ENCODE measurements at places on chromosomes 6 and 20. TPM values are rescaled to one million over a fixed set of nuclear protein-coding genes. Genes with fewer than 3 reads are reported as not detected.

DNA sequence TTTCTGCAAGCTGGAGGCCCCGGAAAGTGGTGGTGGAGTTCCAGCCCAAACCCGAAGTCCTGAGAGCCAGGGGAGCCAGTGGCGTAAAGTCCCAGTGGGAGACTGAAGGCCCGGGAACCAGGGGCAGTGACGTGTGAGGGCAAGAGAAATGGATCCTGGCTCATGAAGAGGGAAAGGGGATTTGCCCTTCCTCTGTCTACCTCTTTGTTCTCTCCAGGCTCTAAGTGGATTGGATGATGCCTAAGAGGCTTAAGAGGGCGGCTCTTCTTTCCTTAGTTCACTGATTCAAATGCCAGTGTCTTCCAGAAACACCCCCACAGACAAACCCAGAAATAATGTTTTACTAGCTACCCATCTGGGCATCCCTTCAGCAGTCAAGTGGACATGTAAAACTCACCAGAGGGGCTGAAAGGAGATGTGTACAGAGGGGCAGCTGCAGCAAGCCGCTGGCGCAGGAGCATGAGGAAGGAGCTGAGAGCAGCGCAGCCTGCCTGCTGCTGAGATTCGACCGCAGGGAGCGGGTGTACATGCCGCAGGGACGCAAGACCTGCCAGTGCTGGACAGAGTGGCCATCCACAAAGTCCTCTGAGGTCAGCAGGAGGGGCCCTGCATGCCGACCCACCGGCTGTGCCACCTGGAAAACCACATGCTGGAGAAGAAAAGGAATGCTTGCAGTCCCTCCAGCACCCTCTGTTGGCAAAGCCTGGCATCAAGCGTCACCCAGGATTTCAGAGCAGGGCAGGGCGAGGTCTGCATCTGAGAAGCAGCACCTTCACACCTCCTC is 29.5 kb downstream of the CDYL start:
- peak; percentile 63 for DNase-seq

GRCh38 chr20:53894707-53895384 is 175.5 kb downstream of the BCAS1 start:
- no peak for DNase-seq

GRCh38 chr6:2630359-2630758 is 120.4 kb downstream of the MYLK4 start:
- DNase-seq = peak; percentile 96

GRCh38 chr20:48691523-48691922 is 136.3 kb downstream of the PREX1 start:
- DNase-seq = no peak

DNA sequence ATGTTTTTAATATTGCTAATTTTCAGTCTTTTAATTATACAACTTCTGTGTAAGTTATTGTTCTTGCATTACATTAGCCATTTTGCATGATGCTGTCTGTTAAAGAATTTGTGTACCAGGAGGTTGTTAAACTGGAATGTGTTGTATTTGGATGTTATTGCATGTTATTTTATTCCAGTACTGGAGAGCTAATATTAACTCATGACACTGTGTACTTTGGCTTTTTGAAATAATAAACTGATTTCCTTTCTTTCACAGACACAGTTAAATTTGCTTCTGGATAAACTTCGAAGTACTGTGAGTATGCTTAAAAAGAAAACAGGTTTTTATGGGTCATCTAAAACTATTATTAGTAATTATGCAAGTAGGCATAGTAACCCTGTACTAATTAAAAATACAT is 121.3 kb downstream of the MYO6 start:
- no peak for DNase-seq

DNA sequence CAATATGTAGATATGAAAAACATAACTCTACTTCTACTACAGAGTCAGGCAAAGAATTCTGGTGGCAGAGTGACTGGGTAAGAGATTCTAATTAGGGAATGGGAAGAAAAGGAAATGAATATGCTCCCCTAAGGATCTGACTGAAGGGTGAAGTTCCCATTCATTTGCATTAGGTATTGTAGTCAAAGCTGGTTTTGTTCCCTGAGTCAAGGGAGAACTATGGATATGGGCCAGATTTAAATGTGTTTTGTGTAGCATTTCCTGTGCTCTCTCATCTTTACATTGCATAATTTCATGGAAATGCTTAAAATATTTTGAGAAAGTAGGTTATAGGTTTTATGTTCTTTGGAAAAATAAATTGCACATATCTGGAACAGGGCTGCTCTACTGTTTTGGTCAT is 299.7 kb downstream of the BTBD3 start:
- DNase-seq = no peak

- no peak for DNase-seq
These were observed 124.0 kb downstream of the PXDC1 start for GRCh38 chr6:3627501-3627900.

- no peak for DNase-seq
These were observed 13.0 kb upstream of the MATN4 start for GRCh38 chr20:45320948-45321595.

DNA sequence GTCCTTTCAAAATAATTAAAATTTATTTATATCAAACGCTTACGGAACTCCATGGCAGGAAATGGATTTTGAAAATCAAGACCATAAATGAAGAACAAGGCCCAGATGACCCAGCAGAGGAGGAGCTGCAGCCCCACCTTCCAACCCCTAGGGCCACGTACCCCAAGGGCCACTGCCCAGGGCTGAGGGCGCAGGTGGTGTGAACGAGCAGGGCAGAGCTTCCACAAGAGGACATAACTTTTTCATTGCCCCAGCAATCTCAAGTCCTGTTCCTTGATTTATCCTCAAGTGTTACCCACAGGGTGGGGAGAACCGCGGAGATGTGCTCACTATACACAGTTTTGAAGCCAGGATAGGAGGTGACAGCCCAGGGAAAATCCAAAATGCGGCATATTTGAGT is 42.8 kb downstream of the PSMG4 start:
- DNase-seq = no peak

DNA sequence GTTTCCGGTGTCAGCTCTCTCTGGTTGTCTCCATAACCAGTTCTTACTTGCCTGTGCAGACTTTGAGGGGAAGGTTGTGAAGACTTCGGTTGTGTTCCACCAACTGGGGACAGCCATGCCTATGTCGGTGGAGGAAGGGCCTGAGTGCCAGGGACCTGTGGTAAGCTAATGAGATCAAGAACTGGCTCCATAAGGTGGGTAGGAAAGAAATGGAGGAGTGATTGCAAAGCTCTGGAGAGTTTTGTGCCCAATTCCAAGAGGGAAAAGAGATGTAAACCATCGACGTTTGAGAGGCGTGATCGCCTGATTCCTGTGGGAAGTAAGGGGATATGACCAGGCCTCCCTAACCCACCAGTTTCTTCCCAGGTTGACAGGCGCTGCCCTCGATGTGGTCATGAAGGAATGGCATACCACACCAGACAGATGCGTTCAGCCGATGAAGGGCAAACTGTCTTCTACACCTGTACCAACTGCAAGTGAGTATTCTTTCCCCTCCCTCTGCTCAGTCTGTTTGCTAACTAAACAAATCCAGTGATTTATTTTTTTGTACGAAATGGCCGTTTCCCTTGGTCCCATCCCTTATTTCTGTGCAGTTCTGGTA is 893 bp downstream of the POLR1H start:
- DNase-seq = peak; percentile 27

DNA sequence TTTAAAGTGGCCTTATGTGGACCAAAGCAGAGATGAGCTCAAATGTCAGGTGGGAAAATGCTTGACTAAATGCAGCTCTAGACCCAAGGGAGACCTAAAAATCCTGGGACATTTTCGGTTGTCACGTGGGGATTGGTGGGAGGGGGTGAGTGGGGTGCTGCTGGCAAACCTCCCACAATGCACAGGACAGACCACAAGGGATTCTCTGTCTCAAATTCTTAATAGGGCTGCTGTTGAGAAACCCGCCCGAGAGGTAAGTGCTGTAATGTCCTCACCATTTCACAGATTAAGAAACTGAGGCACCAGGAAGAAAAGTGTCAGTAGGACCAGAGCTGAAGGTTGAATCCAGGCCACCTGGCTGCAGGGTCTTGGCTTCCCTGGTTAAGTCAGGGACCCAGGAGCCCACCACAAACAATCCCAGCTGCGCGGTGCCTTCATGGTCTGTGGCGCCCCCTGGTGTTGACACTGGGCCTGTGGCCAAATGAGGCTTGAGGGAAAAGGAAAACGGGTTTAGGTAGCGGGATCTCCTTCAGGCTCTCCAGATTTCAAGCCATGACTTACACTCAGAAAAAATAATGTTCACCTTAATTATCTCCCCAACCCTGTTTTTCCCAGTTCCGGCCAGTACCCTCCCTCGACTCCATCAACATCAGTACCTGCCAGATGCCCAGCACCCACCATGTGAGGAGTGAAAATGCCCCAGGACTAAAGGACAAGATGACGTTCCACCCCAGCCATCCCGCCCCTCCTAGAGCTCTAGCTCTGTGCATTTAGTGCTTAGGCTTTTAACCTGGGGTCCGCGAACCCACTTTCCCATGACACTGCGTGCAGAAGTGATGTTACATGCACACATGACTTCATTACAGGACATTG is 7.2 kb downstream of the HLA-G start:
- DNase-seq = no peak

DNA sequence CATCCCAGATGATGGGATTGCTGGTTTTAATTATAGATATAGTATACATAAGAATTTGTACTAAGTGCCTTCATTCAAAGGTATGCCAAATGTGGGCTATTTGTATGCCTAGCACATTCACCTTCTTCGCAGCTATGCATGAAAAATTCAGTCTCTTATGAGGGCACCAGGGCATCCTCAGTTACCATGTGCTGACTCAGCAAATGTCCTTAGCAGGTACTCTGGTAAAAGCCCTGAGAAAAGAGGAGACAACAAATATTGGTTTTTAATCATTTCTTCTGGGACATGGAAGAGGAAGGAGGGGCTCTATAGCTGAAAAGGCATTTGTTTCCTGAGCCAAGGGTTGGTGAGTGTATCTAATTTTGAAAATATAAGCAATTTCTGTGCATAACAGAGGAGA is 258.1 kb upstream of the BMP2 start:
- no peak for DNase-seq

DNA sequence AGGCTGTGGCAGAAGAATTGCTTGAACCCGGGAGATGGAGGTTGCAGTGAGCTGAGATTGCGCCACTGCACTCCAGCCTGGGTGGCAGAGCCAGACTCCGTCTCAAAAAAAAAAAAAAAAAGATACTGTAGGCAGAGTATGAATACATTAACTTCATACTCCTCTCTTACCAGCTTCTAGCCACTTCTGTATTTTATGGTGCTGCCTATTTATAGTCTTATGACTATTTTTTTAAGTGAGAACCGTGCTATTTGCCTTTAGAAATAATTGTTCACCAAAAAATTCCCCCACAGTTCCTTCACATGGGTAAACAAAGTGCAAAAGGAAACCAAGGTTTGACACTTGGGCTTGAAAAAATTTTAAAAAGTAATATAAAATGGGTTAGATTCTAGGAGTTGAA is 1.5 kb upstream of the SNRNP48 start:
- DNase-seq = no peak

GRCh38 chr6:33904050-33904746 is 100.4 kb upstream of the MLN start:
- no peak for DNase-seq

- DNase-seq = no peak
These were observed 2.8 kb downstream of the HMGA1 start for GRCh38 chr6:34239500-34239825.

DNA sequence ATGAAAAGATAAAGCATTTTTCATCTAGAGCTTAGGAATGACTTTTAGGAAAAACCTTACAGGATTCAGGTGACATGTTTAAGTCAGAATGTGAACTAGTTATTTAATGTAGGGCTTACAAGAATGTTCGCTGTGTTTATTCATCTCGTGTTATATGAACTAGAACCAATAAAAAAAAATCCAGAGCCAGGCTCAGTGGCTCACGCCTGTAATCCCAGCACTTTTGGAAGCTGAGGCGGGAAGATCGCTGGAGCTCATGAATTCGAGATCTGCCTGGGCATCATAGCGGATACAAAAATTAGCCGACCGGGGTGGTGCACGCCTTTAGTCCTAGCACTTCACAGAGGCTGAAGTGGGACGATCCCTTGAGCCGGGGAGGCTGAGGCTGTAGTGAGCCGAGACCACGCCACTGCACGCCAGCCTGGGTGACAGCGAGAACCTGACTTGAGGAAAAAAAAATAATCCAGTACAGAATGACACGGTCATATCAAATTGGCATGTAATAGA is 46.3 kb downstream of the OR2B2 start:
- no peak for DNase-seq

DNA sequence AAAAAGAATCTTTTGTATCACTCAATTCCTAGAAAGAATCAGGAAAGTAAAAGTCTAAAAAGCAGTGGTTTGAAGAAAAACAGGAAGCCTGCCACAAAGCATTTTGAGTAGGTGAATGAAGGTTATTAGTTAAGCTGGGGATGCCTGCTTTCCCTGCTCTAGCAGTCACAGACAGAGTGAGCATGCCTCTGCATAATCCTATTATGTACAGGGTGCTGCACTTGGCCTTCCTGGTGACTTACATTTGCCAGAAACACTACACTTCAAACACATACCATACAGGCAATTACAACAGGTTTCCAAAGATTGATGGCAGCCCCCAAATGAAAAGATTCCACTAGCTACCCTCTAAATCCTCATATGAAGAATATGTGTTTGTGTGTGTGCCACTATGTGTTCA is 130.8 kb downstream of the TPBG start:
- DNase-seq = no peak

DNA sequence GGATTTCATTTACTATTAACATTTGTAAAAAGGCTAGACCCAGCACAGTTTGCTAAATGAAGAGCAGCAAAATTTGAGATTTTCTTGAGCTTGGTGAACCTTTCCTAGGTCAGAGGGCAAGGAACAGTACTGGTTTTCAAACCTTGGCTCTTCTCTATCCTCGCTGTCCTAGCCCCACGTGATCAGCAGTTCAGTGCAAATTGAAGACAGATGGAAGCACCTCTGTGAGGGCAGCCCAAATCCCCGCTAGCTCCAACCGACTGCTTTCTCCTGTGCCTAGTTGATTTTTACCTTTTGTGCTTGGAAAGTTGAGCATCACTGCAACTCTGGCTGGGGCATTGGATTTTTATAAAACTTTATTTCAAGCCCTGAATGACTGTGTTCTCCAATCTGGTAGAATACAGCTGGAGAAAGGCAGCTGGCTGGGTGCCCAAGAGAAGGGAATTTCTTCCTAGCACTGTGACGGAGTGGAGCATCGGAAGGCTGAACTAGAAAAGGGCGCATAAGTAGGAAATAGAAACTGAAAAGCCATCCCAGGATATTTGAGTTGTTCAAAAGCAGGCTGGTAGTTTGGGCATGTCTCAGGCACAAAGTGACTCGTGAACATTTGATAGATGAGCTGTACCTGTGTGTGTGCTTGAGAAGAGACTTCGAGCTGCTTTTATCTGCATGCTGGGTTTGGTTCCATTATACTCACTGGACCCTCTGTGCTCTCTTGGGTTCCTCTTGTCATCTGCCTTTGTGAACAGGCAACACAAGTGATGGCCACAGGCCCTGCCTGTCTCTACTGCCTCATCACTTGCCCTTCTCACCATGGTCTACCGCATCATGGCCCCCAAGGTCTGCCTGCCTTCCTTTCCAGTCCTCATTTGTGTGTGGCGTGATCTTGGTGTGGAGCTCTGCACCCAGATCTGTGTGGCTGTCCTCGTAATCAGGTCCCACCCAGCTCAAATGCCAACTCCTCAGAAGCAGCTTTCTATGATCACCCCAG is 2.3 kb downstream of the RNF114 start:
- no peak for DNase-seq

GRCh38 chr6:111357705-111358104 is 125.3 kb downstream of the REV3L start:
- DNase-seq = no peak

RIPPLY2 gene
- not detected for total RNA-seq

ADGB gene
- not detected for total RNA-seq

SLC35F1 gene
- total RNA-seq = not detected

TTK gene
- 63.1 TPM for total RNA-seq

RSPO3 gene
- total RNA-seq = not detected

CD83 gene
- total RNA-seq = 5.3 TPM

NR2E1 gene
- total RNA-seq = 0.05 TPM

CFB gene
- total RNA-seq = 4.0 TPM

LST1 gene
- total RNA-seq = not detected

Data from A172 (cell line).